ENCODE measurements at places on chromosomes 4 and X. TPM values are rescaled to one million over a fixed set of nuclear protein-coding genes. Genes with fewer than 3 reads are reported as not detected.
A peak's percentile ranks its signal among the peaks of the same experiment; 100 is the strongest.

DNA sequence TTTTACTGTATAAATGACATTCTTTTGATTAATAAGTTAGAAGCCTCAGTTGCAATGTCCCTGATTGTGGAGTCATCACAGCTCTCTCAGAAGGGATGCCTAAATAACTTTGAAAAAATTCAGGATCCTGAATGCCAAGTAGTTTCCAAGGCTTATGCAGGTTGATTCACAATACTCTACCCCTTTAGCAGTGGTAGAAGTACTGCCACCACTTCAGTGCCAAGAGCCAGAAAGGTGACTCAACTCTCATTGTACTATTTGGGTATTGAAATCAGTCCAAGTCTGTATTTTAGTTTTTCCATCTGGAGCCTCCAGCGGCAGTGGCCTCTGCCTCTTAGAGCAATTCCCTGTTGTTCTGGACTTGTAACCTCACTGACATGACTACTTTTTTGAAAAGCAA lies 320.1 kb upstream of the NDST4 start:
- no peak for DNase-seq

DNA sequence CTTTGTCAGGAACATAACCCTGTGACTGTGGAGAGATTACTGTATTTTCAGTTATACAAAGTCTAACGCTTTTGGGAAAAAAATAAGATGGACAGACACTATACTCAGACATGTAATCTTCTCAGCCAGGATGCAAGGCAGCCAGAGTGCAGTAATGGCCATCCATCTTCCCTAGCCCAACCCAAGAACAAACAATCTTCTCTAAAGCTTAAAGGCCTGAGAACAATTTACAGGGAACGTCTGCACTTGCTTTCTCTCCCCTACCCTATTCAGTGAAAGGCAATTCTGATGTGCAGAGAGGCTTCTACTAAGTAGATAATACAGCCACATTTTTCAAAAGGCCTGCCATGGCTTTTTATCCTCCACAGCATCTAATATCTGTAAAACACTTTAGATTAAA lies 471.3 kb downstream of the FGF13 start:
- DNase-seq: no peak

GRCh38 chr4:126778348-126778747 lies 854.4 kb upstream of the INTU start:
- no peak for DNase-seq

Gene KIT
- total RNA-seq: 4.0 TPM

Gene RENBP
- 0.66 TPM for total RNA-seq

- no peak for DNase-seq
Measured at GRCh38 chr4:15557786-15558550, 88.3 kb downstream of the CC2D2A start.

DNA sequence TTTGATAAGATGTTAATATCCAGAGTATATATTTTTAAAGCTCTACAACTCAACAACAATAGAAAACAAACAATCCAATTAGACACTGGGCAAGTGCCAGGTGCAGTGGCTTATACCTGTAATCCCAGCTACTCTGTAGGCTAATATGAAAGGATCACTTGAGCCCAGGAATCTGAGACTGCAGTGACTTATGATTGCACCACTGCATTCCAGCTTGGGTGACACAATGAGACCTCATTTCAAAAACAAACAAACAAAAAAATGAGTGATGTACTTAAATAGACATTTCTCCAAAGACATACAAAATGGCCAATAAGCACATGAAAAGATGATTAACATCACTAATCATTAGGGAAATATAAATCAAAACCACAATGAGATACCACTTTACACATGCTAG lies 356.8 kb upstream of the PCDH10 start:
- DNase-seq: no peak

- DNase-seq: peak; percentile 20
Measured at GRCh38 chr4:41358647-41359421, 102.1 kb downstream of the UCHL1 start.

- no peak for DNase-seq
Measured at GRCh38 chr4:15692602-15693001, 10.3 kb upstream of the BST1 start.

GRCh38 chr4:169620880-169621248 lies 486 bp downstream of the CLCN3 start:
- peak; percentile 32 for DNase-seq

DNA sequence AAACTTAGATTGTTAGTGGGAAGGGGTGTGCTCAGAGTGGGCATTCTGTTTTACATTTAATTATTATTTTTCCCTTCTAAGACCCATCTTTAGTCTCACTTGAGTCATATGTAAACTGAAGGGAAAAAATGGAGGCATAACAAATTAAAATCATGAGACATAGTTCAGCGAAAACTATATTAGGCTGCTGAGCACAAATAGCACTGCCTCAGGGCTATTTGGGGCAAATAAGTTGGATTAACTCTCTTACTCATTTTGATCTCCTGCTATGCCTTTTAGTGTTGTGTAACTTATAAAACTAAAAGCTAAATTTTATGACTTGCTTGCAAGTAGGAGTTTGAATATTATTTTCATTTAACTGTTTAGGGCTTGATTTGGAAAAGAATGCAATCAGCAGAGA lies 1329.2 kb upstream of the PCDH7 start:
- DNase-seq: no peak

GRCh38 chrX:154595559-154596249 lies 10.8 kb downstream of the CTAG1A start:
- no peak for DNase-seq

Gene SLC9B1
- not detected for total RNA-seq

Gene PTPN13
- total RNA-seq: 9.1 TPM

Gene PCDH18
- total RNA-seq: 7.9 TPM

Gene PPP2R2C
- 0.78 TPM for total RNA-seq

- no peak for DNase-seq
Measured at GRCh38 chr4:2449511-2450392, 19.2 kb upstream of the RNF4 start.

GRCh38 chrX:104156630-104157529 lies at the start of gene SLC25A53:
TSS of gene SLC25A53 (minus strand) at chrX:104157009. CDS start at chrX:104105257, 51,752 bp downstream.
- DNase-seq: peak; percentile 82

Gene RBM46
- total RNA-seq: not detected

- DNase-seq: no peak
Measured at GRCh38 chr4:113276464-113277170, 227.2 kb downstream of the ANK2 start.

DNA sequence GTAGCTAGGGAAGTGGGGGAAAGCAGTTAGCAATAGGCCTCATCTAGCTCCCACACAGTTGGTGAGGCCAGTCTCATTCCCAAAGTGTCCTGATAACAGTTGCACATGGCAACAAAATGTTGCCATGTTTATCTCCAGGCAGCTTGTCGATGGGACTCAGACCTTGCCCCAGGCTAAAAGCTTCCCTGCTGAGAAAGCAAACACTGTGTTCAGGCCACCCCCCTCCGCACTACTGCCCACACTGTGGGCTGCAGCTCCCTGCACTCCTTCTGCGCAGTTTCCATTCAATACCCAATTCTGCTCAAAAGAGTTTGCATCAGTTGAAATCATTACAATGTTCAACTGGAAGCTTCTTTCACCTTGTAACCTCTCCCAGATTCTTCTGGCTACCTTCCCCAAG lies 287.8 kb upstream of the GK2 start:
- DNase-seq: no peak

DNA sequence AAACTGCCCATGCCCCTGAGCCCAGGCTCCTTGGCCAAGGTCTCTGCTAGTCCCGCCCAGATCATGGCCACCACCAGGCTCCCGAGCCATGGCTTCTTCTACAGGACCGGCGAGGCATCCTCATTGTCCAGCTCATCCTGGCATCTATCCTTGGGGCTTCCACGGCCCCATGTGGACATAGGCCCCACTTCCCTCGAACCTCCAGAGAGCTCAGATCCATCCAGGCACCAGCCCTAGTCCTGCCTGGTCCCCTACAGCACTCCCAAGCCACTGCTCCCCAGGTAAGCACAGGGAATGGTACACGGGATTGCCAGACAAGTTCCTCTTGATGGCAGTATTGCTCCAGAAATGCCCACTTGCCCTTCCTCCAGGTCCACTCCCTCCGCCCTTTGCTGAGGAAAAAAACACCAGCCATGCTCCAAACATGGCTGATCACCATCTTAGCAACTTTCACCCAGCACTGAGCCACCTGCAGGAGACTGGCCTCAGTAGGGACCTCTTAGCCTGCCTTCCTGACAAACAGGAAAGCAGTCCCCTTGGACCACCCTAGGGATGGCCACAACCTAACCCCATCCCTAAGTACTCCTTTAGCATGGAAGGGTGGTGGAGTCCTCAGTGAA lies 272.1 kb upstream of the AGTR2 start:
- DNase-seq: peak; percentile 85

Gene L1CAM
- 7.9 TPM for total RNA-seq

GRCh38 chr4:3344104-3344503 lies 51.3 kb downstream of the RGS12 start:
- no peak for DNase-seq

- DNase-seq: no peak
Measured at GRCh38 chrX:104122829-104123228, 10.5 kb downstream of the ZCCHC18 start.

DNA sequence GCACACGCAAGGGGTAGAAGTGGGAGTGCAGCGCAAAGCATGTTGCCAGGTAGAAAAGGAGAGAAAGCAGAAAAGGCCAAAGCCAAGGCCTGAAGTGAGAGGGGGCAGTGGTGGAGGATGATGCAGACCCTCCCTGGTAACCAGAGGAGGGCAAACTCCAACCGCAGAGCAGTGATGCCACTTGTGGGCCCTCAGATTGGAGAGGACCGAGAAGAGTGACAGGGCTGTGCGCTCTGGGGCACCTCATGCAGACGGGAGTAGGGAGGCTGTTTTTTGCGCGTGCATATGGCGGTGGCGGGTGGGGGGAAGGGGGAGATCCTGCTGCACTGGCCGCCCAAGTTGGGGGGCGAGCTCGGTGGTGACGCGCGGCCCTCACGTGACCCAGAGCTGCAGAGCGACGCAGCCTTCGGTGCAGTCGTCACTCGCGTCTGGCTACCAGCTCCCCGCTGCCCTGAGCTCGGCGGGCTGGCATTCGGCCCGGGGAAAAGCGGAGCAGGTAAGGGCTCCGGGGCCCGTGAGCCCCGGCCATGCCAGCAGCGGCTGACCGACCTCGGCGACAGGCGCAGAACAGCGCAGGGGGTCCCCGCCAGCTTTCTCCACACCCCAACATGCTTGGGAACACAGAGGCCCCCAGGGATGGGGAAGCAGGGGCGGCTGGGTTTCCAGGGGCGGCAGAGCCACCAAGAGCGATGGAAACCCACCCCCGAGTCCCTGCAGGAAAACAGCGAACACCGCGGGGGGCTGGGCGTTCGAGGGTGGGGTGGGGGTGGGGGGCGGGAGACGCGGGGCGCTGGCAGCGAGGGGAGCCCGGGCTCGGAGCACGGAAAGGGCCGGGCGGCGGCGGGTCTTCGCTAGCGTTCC lies at the start of gene BEX3:
TSS of gene BEX3 (plus strand) at position 421 of the 861 bp plus-strand sequence. CDS start 984 bp downstream, outside the sequence.
- DNase-seq: peak; percentile 77

DNA sequence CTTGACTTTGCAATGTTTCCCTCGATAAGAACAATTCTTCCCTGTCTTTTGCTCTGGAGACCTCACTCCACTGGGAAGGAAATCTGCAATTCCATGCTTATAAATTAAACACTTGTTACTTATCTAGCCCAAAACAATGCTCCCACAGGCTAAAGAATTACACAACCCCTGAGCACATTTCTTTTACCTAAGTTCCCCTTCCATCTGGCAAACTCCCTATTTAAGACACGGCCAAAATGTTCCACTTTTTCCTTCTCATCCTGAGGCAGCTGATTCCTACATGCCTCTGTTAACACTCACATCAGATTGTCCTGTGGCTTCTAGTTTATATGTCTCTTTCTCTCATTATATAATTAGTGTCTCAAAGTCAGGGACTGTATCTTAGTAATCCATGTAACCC lies 211.7 kb downstream of the COX18 start:
- no peak for DNase-seq

GRCh38 chr4:47406408-47406807 lies 57.1 kb downstream of the COMMD8 start:
- DNase-seq: no peak

Gene CLGN
- total RNA-seq: 2.3 TPM

GRCh38 chr4:157885811-157886210 lies 287.0 kb downstream of the GASK1B start:
- DNase-seq: no peak

Gene NDNF
- total RNA-seq: 0.66 TPM

Data from body of pancreas (tissue), 4 donors.